Hepatocyte (in vitro differentiated cells): ENCODE measurements at places on chromosomes 2 and 18.

DNA sequence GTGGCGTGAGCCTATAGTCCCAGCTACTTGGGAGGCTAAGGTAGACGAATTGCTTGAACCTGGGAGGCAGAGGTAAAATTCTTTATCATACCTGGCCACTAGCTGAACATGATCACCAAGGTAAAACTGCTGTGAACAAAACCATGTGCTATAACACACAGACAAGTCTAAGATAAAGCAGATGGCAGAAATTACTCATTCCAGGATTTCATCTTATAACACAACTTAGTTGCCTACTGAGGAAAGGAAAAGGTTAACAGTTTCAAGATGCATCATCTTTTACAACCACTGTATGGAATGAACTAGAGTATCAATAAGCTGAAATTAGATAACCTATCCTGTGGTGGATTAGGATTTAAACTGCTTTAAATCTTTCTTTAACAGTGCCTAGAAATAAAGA lies 8.3 kb downstream of the ARL5A start:
- H3K27ac ChIP-seq: no peak overlapping the region
- H3K27me3 ChIP-seq: no peaks in the 10 kb centered on the region
- H3K4me1 ChIP-seq: peaks cover 10% of the 10 kb centered on the region
- no peaks in the 10 kb centered on the region for H3K36me3 ChIP-seq

DNA sequence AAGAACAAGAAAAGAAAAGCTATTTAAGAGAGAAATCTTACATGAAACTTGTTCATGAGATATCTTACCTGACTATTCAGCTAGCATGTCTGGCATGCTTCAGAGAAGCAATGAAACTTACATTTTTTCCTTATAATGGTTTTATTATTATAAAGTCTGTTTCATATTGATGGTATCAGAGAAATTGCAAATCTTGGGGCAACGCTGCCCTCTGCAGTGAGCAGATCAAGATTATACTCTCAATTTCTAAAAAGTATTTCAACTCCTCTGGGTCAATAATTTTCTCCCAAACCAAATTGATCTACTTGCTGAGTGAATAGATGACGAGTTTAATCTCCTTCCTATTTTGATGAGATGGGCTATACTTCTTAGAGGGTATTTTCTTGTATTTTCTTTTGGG lies 235.6 kb downstream of the NUP35 start:
- no peaks in the 10 kb centered on the region for H3K4me1 ChIP-seq
- H3K4me3 ChIP-seq: no peak overlapping the region
- no peak for DNase-seq
- no peak overlapping the region for H3K27ac ChIP-seq

DNA sequence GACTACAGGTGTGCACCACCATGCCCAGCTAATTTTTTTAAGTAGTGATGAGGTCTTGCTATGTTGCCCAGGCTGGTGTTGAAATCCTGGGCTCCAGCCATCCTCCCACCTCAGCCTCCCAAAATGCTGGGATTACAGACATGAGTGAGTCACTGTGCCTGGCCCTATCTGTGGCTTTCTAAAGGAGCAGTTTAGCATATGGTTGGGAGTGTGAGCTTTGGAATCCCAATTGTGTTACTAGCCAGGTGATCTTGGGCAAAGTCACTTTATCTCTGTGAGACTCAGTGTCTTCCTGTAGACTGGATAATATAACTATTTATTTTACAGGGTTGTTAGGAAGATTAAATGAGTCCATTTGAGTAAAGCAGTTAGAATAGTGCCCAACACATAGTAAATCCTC lies 19.8 kb upstream of the SMAD4 start:
- H3K36me3 ChIP-seq: no peaks in the 10 kb centered on the region
- H3K4me3 ChIP-seq: no peak overlapping the region
- peaks cover 14% of the 10 kb centered on the region for H3K4me1 ChIP-seq

DNA sequence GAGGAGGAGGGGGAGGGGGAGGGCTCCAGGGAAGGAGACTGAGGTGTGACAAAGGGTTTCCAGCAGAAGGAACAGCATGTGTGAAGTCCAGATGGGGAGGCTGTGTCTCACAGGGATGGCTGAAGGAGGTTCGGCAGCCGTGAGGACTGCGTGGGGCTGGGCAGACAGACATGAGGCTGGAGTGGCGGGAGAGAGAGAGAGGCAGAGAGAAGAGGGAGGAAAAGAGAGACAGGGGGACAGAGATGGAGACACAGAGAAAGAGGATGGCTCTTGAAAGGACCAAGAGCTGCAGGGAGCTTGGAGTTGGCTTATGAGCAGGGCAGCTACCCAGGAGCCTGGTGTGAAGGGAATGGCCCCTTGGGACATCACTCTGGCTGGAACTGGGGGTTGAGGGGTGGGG lies 138.9 kb upstream of the ASB18 start:
- H3K4me1 ChIP-seq: no peaks in the 10 kb centered on the region
- no peaks in the 10 kb centered on the region for H3K27me3 ChIP-seq
- no peak overlapping the region for H3K4me3 ChIP-seq
- no peak overlapping the region for H3K27ac ChIP-seq
- no peaks in the 10 kb centered on the region for H3K36me3 ChIP-seq

- H3K4me1 ChIP-seq: no peaks in the 10 kb centered on the region
- H3K4me3 ChIP-seq: no peak overlapping the region
- no peaks in the 10 kb centered on the region for H3K36me3 ChIP-seq
Observed at GRCh38 chr2:225771701-225772100, 372.2 kb downstream of the NYAP2 start.

DNA sequence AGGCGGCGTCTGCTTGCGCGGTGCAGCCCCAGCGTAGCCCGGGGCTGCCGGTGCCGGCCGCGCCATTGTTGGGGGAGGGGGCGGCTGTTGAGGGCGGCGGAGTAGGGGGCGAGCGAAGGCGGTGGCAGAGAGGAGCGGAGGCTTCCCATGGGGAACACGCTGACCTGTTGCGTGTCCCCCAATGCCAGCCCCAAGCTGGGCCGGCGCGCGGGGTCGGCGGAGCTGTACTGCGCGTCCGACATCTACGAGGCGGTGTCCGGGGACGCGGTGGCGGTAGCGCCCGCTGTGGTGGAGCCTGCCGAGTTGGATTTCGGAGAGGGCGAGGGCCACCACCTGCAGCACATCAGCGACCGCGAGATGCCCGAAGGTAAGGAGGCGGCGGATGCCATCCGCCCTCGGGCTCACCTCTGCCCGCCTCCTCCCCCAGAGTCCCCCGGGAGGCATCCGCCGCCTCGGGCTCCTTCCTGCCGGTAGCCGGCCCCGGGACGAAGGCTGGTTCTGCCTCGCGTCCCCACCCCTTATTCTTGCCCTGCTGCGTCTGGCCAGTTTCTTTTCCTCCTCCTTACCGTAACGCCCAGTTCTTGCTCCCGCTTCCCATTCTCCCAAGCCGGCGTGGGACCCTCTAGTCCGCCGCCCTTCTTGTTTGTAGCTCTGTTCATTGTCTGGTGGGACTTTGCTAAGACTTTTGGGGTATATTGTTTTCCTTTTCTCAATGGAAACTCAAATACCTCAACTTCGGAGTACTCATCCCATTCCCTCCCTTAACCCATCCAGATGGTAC lies 500 bp downstream of the CCNYL1 start:
- no peaks in the 10 kb centered on the region for H3K27me3 ChIP-seq
- peak; percentile 63 for DNase-seq
- H3K4me3 ChIP-seq: peak overlapping the region; percentile 73
- no peaks in the 10 kb centered on the region for H3K4me1 ChIP-seq
- H3K27ac ChIP-seq: peak overlapping the region; percentile 92

DNA sequence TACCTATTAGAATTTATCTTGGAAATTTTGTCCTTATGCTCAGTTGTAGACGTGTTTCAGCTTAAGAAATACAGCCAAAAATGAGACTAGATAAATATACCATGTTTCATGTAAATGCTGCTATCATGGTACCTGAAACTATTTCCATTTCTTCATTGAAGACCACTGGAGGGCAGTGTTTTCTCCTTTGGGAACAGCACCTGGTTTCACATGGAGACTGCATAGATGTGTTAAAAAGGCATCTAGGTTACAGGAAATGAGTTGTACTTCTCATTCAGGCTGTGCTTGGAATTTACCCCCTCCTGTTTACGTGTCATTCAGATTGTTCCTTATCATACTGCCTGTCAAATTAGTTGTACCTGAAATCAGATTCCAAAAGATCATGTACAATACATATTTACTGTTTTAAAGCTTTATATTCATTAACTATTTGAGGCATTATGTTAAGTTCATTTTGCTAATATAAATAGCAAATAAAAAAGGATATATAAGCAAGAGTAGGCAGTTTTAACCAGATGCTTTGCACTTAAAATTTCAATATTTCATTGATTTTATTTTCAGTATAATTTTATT lies 57.3 kb upstream of the PSMD14 start:
- no peak overlapping the region for H3K27ac ChIP-seq
- H3K36me3 ChIP-seq: no peaks in the 10 kb centered on the region
- H3K27me3 ChIP-seq: no peaks in the 10 kb centered on the region

GRCh38 chr2:212299943-212300342 lies 238.7 kb downstream of the ERBB4 start:
- DNase-seq: no peak
- no peak overlapping the region for H3K27ac ChIP-seq
- H3K4me3 ChIP-seq: no peak overlapping the region
- no peaks in the 10 kb centered on the region for H3K27me3 ChIP-seq
- H3K4me1 ChIP-seq: no peaks in the 10 kb centered on the region

DNA sequence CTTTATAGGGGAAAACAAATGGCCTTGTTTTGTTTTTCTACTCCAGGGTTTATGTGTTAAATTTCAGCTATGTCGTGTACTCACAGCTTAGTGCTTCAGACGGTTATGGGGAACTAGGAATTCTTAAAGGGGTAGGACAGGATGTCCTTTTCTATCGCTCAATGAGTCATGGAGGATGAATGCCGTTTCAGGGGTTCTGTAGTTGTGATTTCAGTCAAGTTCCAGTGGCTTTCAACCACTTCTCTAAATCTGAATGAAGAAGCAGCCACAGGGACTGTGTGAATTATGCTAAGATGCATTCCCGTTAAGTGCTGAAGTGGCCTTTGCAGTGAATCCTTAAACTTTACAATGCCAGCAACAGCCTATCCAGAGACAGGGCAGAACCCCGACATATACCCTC lies 1231.7 kb upstream of the ZEB2 start:
- no peak overlapping the region for H3K4me3 ChIP-seq
- H3K4me1 ChIP-seq: peaks cover 31% of the 10 kb centered on the region
- peak overlapping the region; percentile 44 for H3K27ac ChIP-seq
- no peaks in the 10 kb centered on the region for H3K36me3 ChIP-seq
- H3K27me3 ChIP-seq: no peaks in the 10 kb centered on the region
